ENCODE measurements at places on chromosomes 12 and 14.

GRCh38 chr12:21938879-21939278 lies 2.3 kb downstream of the ABCC9 start:
- DNase-seq: no peak

GRCh38 chr12:28489246-28489645 lies 299.0 kb downstream of the CCDC91 start:
- no peak for DNase-seq

GRCh38 chr12:109775172-109775881 lies 57.9 kb downstream of the TRPV4 start:
- DNase-seq: peak; percentile 70

DNA sequence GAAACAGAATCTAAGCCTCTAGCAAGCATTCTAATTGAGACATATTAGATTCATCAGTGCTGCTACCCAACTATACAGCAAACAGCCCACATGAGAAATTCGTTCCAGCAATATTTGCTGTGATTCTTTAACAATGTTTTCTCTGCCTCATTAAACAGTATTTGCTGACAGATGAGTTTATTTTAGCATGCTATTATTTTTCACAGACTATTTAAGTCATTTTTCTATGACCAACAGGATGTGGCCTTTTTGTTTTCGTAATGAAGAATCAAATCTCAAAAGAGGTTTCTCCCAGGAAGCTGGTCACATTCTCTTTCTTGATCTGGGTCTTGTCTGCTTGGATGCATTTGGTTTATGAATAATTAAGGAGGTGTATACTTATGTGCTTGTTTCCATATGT lies 23.2 kb upstream of the SERPINA12 start:
- no peak for DNase-seq

GRCh38 chr12:82708061-82708879 lies 21.6 kb downstream of the TMTC2 start:
- no peak for DNase-seq

DNA sequence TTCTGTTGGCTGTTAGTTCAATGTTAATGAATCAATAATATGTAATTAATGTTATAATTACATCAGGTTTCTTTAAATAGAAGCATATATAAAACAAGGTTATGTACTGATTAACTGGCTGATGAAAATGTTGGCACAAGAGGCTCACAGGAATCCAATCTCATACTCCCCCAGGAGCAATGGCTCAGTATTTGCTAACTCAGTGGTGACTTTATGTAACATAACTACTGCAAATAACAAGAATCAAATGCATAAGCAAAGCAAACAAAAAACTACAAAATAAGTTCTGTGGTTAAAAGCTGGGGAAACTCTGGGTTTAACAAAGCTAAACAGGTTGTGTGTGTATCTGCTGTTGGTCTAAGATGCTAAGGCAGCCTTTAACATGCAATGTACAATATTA lies 27.7 kb upstream of the BBS10 start:
- DNase-seq: no peak

- DNase-seq: no peak
Observed at GRCh38 chr12:56590237-56590830, 39.8 kb downstream of the BAZ2A start.

- no peak for DNase-seq
Observed at GRCh38 chr14:20529806-20530205, 24.5 kb downstream of the RNASE10 start.

All from COR-L47 (cell line).